ENCODE measurements at places on chromosomes 5 and 9.

- DNase-seq = no peak
Measured at GRCh38 chr9:17330097-17330496, 195.3 kb downstream of the CNTLN start.

DNA sequence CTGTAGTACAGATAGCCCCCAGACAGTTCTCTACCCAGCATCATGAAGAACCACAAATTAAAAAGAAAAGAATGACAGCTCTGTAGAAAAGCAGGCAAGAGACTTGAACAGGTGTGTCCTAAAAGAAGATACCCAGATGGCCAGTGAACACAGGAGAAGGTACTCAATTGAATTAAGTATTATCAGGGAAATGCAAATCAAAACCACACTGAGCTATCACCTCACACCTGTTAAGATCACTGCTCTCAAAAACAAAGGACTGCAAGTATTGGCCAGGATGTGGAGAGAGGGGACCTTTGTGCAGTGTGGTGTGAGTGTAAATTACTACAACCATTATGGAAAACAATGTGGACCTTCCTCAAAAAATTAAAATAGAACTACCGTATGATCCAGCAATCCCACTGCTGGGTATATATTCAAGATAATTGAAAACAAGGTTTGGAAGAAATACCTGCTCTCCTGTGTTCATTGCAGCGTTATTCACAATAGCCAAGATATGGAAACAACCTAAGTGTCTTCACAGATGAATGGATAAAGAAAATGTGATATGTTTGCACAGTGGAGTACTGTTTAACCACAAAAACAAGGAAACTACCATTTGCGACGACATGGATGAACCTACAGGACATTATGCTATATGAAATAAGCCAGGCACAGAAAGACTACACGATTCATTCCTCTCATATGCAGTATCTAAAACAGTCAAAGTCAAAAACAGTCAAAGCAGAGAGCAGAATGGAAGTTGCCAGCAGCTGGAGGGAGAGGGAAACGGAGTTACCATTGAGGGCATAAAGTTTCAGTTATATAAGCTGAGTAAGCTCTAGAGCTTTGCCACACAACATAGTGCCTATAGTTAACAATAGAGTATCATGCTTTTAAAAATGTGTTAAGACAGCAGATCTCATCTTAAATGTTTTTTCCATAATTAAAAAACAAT, 102.6 kb downstream of the WNK2 start:
- no peak for DNase-seq

GRCh38 chr9:71941998-71942567, 30.6 kb downstream of the C9orf85 start:
- DNase-seq = no peak

DNA sequence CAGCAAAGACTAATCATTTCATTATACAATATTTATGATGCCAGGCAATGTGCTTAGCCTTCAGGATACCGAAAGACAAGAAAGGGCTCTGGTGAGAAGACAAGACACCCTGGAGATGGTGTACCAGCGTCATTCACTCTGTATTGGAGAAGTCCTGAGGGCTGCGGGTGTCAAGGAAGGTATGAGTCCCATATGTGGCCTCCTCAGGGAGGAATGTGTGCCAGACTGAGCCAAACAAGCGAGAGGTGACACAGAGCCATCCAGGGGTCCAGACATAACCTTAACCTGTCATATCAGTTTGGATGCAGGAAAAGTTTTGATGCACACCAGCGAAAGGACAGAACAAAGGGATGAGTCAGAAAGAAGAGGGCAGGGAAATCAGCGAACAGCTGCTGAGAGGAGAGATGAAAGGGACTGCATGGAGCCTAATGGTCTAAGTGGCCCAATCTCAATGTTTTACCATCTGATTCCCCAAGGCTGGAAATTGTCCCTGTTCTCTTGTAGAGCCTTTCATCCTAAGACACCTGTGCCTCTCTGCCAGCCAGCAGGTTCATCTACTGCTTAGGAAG, 38.9 kb downstream of the ADRA1B start:
- no peak for DNase-seq

- DNase-seq = no peak
Measured at GRCh38 chr9:13524245-13524644, 244.8 kb upstream of the MPDZ start.

GRCh38 chr5:167790462-167791260, 500.8 kb upstream of the WWC1 start:
- DNase-seq = no peak

DNA sequence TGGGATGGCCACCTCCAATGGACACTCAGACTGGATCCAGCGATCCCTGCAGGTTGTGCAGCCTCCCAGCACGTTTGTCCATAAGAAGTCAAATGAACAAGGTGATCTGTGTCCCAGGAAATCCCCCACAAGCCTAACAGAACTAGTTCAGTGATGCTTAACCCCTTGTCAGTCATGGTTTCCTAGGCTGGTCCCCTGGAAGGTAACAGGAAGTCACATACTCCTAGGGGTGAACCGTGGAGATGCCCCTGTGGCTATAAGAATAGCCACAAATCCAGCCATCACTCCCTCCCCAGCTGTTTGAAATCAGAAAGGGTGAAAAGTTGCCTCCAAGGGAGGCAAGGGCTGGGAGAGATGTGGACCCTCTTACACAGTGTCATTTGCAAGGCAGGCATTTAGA, 22.5 kb downstream of the PAX5 start:
- no peak for DNase-seq

DNA sequence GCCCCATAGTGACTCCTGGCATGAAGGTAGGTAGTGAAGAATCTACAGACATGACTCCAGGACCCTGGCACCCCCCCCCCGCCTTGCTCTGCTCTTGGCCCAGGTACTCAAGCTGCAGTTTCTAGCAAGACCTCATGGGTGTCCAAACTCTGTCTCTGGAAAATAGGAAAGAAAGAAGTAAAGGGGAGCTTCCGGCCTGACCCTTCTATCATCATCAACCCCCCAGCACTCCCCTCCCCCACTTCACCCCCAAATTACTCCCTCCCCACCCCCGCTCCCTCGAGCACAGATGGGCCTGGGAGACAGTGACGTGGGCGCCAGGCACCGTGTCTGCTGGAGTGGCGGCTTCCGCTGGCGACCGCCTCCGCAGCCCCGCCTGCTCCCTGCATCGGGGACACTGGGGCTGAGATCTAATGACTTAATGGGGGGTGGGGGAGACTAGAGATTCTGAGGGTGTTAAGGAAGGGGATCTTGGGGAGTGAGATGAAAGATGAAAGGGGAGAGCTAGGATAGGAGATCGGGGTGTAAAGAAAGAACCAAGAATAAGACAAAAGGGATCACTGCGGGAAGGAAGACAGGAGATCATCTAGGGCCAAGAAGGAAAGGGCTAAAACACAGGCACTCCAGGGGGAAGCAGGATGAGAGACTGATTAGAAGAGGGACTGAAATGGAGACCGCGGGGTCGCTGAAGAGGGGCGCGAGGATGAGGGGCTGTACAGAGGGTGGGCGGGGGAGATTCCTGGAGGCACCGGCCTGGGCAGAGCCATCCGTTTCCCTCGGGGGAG, 1.1 kb upstream of the DNAJB5 start:
- no peak for DNase-seq

- DNase-seq = no peak
Measured at GRCh38 chr5:101605700-101606099, 690.4 kb downstream of the SLCO4C1 start.

- DNase-seq = no peak
Measured at GRCh38 chr5:149210225-149210624, 61.4 kb upstream of the AFAP1L1 start.

DNA sequence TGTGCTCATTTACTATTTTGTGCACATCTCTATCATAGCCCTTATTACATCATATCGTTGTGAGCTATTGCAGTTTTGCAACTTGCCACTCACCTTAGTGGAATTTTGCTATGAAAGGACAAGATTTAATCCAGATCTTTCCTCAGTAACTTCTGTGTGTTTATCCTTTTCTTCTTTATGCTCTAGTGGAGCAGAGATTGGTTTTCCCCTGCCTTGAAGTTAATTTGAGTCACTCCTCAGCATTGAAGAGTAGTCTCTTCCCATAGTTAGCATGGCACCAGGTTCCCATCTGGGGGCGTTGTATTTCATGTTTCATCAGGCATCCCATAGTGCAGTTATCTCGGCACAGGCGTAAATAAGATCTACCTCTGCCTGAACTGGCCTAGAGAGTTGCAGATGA, 510.4 kb downstream of the PSAT1 start:
- no peak for DNase-seq

DNA sequence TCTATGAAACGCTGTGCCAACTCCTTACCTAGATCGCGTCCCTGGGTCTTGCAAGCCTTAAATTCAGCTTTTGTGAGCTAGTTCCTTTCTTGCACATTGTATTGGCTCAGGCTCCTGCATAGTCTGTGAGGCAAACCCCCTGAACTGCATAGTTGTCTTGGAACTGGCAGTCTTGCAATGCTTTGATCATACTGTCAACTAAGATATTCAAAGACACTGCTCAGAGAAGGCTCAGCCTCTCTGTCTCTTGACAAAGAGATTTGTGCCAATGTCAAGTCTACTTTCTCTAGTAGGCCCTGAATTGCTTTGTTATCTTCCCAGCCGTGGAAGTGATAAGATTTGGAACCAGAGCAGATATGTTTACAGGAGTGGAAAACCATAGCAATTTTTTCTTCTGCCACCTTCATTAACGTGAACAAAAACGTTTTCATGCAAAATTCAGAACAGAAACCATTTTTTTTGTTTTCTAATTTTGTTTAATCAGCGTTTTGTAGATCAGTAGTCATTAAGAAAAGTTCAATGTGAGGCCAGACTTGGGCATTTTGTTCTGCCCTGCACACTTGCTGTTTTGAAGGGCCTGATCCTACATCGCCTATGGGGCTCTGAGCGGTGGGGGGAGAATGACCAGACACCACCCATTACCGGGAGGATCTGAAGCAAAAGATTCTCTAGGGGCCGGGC, 27.6 kb upstream of the ENTREP1 start:
- no peak for DNase-seq

DNA sequence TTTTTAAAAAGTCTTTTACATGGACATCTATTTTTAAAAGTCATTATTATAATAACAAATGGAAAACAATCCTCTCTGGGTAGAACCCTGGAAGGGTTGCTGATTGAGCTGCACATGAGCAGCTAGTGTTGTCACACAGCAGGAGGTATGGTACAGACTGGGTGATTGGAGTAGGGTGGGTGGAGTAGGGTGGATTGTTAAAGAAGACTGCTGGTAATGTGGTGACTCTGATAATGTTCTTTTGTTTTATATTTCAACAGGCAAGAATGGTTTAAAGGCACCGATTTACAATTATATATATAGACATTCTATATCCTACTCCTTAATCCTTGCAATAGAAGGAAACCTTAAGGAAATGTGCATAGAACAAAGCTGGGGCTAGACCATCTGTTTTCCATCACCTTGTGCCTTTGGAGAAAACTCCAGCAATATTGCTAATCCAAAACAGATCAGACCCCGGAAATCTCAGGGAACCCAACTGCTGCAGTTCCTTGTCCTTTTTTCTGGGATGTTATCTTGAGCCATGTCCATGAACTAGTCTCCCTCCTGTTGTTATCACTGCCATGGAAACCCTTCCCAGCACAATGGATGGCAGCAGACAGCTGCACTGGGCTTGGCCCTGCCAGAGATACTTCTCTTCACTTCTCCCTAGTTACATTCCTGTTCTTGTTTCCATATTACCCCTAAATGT, 129.7 kb downstream of the YIPF5 start:
- no peak for DNase-seq

- DNase-seq = no peak
Measured at GRCh38 chr9:94068257-94068656, 16.0 kb upstream of the PTPDC1 start.

DNA sequence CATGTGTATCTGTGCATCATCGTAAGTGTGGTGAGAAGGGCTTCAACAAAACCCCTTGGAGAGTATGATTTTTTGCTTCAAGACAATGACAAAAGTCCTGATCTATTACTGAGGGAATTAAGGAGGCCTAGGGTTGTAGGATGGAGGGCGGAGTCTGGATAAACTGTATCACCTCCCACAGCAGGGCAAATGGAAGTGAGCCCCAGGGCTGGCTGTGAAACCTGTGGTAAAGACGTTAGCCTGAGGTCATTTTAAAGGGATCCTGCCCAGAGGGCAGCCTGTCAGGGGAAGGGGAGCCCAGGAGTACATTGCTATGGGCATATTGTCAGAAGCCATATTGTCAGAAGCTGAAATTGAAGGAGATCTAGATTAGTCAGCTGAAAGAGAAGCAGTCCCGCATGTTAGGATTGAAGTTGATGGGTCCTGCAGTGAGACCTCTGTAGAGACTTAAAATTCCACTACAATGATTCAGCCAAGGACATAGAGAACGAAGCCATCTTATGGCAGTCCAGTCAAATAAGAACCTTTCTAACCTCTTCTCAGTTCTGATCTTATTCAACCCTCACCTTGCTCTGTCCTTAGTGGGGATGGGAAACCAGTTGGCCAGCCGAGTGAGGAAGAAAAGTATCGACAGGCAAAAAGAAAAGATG, 26.9 kb downstream of the ADGRV1 start:
- no peak for DNase-seq

DNA sequence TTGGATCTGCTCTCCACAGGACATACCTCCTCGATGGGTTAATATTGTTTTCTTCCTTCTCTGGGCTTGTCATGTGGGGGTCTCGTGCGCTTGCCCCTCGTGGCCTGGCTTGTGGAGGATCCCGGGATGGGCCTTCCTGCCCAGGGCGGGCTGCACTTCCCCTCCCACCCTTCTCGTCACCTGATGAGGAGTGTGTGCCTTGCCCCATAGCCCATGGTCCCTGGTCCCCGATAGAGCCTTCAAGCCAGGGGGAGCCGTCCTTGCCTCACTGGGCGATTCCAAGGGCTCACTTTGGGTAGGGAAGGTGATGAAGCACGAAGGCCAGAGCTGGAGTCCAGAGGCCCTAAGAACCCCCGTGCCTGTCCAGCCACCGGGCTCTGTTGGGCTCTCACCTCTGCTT, 28.7 kb downstream of the DYNC2I2 start:
- DNase-seq = no peak

DNA sequence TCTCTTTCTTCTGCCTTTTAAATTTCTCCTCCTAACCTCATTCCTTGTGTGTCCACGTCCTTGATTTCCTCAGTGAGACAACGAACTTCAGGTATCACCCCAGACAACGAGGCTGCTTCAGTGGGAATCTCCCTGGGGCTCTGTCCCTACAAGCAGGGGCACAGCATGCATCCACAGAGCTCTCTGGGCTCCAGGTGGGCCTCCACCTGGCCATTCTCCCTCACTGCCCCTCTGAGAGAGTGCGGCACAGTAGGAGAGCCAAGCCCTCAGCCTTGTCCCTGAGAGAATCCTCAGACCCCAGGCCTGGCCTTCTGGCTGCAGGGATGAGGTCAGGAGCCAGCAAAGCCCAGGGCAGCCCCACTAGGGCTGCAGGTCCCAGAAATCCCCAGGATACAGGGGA, 105.3 kb downstream of the LHFPL2 start:
- no peak for DNase-seq

GRCh38 chr9:95313010-95313498, 4.5 kb downstream of the FANCC start:
- no peak for DNase-seq

GRCh38 chr5:147927901-147928300, 21.6 kb upstream of the C5orf46 start:
- no peak for DNase-seq

DNA sequence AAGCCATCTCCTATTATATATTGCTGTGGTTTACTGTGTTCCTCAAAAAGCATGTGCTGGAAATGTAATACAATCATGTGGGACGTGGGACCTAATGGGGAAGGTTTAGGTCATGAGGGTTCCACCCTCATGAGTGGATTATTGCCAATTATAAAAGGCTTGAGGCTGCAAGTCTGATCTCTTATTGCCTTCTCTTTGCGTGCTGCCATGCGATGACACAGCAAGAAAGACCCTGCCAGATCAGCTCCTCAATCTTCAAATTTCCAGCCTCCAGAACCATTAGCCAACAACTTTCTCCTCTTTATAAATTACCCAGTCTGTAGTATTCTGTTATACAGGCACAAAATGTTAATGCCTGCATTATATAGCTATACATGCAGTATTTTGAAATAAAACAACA, 45.4 kb downstream of the MARCHF11 start:
- DNase-seq = no peak
